ENCODE measurements at places on chromosomes 11 and 22.
A peak's percentile ranks its signal among the peaks of the same experiment; 100 is the strongest.

DNA sequence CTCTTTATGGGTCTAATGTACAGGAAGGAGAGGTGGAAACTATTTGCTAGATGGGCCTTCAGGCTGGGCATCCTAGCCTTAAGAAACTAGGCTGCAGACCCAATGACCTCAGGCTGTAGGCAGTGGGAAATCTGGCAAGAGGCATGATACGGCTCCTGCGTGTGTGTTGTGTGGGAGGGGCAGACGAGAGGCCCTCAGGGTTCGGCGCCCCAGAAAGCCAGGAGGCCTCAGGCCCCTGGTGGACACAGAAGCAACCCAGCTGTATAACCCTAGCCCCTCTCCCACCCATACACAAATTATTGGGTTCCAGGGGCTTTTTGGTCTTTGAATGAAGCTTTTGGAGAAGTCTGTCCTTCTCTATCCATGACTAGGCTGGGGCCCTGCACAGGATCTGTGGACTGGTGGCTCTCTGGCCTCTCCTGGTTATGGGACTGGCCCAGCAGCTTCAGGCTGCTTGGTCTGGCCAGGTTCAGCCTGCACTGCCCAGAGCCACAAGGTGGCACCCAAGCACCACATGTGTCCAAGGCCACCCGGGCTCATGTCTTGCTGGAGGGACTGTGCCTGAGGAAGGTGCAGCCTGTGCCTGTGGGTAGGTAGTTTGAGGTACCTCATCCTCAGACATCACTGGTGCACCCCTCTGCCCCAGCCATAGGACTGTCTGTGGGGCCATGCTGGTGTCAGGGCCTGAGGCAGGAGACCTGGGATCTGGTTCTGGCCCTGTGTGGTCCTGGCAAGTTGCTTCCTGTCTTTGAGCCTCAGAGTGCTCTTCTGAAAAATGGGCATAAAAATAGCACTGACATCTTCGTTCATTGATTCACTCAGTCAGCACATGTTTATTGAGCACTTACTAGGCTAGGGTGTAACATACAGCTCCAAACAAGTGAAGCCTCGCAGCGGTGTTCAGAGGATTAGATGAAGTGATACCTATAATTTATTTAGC, 87.5 kb downstream of the RRM1 start:
- DNase-seq, result peak; percentile 68

DNA sequence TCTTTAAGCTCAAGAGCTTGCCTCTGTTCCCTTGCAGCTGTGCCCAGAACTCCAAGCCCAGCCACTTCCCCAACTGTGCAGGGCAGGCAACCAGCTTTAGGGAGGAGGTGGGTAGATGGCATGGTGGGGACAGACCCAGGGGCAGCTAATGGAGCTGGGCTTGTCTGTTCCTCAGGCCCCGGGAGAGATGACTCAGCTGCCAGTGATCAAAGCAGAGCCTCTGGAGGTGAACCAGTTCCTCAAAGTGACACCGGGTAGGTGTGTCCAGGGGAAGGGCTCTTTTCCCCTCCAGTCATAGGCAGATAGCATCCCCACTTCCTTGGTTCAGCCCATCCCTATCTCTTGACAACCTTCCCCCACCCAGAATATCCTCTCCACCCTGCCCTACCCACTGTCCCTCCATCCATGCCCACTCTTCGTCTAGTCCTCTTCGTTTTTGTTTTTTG, 32.4 kb downstream of the CREB3L1 start:
- no peak for DNase-seq

GRCh38 chr11:104343578-104343977, 179.6 kb upstream of the PDGFD start:
- no peak for DNase-seq

DNA sequence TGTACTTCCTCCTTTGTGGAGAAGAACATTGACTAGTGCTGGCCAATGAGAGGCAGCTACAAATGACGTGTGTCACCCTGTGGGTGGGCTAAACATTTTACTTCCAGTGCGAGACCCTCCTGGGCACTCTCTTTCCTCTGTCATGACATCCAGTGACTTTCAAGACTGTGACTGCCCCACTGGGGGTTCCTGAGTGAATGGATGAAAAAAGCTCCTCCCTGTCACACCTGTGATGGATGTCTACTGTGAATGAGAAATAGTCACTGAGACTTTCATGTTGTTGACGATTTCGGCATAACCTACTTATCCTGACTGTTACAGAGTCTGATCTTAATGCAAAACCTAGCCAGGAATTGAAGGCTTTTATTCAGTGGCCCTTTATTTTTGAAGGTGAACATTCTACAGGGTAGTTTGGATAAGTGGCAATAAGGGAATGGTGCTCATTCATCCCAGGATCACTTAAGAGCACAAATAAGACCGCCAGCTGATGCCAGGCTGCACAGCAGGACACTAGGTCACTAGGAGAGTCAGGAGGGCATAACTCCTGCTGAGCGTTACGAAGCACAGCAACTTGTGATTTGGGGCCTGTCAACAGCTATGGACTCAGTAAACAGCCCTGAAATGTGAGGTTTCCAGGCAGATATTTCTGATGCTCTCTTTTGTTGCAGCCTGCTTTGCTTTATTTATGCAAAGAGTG, 636.6 kb downstream of the NTM start:
- DNase-seq, result no peak

GRCh38 chr11:62613291-62613778, 278 bp downstream of the ROM1 start:
- DNase-seq, result no peak

DNA sequence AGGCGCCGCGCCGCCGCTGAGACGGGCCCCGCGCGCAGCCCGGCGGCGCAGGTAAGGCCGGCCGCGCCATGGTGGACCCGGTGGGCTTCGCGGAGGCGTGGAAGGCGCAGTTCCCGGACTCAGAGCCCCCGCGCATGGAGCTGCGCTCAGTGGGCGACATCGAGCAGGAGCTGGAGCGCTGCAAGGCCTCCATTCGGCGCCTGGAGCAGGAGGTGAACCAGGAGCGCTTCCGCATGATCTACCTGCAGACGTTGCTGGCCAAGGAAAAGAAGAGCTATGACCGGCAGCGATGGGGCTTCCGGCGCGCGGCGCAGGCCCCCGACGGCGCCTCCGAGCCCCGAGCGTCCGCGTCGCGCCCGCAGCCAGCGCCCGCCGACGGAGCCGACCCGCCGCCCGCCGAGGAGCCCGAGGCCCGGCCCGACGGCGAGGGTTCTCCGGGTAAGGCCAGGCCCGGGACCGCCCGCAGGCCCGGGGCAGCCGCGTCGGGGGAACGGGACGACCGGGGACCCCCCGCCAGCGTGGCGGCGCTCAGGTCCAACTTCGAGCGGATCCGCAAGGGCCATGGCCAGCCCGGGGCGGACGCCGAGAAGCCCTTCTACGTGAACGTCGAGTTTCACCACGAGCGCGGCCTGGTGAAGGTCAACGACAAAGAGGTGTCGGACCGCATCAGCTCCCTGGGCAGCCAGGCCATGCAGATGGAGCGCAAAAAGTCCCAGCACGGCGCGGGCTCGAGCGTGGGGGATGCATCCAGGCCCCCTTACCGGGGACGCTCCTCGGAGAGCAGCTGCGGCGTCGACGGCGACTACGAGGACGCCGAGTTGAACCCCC, 798 bp downstream of the BCR start:
- no peak for DNase-seq

DNA sequence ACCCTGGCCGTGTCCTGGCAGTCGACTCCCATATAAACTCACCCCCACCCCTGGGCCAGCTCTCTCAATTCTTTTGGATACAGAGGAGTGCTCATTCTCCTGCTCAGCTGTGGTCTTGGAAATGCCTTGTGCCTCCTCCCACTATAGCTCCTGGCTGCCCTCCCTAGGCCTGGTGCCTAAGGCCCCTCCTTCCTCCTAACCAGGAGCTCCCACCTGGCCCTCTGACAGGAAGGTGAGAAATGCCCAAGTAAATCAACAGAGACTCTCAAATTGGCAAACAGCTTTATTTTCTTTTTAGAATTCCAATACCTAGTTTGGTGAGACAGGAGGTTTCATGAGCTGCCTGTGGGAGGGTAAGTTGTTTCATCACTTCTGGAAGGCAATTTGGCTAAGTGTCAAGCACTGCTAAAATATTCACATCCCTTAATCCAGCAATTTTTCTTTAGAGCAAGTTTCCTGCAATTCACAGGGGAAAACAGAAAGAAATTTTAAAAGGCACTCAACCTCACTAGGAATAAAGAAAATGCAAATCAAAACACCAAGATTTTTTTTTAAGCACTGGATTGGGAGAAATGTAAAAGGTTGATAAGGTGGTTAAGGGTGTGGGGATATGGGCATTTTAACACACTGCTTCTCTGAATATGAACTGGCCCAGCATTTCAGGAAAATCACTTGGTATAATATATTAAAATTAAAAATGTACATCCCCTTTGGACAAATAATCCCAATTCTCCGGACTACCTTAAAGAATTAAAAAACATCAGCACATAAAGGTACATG, 209.7 kb upstream of the ARHGAP20 start:
- DNase-seq, result peak; percentile 31

DNA sequence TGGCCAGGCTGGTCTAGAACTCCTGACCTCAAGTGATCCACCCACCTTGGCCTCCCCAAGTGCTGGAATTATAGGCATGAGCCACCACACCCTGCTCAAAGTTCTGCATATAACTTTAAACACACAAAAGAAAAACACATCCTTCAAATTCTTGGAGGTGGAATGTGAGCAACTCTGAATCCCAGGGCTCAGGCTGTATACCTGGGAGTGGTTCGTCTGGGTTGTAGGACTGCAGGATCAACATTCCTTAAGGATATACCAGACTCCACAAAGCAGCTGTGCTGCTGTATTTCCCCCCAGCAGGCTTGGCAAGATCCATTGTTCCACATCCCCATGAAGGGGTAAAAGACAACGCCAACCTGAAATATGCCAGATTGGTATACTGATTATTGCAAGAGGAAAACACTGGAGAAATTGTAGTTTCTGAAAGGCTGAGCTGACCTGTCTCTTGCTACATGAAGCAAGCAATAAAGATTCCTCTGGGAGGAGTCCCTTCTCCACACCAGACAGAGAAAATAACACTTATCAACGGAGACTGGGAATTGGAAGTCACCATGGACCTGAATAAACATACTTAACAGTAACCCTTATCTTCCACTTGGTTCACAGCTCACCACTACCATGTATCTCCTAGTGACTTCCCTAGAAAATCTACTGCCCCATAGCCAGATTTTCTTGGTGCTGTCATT, 12.2 kb upstream of the RPS3 start:
- DNase-seq, result peak; percentile 55

GRCh38 chr11:20226933-20227332, 66.7 kb upstream of the DBX1 start:
- no peak for DNase-seq

- peak; percentile 37 for DNase-seq
Observed at GRCh38 chr11:7574491-7575130, 60.8 kb downstream of the PPFIBP2 start.

DNA sequence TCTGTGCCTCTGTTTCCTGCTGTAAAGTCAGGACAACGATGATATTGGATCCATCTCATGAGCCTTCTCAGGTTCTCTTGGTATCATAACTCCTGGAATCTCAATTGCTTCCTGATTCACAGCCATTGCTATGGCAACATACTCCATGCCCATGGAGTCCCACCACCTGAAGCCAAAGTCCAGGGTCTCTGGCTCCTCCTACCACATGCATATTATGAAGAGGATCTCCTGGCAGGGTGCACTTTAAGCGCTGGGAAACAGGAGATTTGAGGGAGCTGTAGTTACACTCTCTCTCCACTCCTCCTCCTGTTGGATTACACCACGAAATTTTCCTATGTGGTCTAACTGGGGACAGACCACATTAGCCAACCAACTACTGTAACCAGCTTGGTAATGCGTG, 130.9 kb upstream of the SEZ6L start:
- DNase-seq, result no peak

DNA sequence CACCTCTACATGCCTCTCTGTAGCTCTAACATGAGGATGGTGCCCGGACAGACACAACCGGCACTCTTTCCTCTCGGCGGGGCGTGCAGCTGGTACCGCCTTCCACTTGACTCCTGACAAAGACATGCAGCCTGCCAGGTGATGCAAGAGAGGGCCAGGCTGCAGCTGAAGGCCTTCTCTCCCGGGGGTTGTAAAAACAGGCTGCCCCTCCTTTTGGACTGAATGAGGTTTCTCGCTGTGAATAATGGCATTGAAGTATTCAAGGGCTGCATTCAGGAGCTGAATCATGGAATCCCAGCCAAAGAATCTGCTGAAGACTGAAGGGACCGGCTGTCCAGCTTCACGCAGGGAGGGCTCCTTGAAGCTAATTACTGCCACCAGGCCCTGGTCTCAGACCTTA, 110.9 kb downstream of the GALNT18 start:
- DNase-seq, result no peak

DNA sequence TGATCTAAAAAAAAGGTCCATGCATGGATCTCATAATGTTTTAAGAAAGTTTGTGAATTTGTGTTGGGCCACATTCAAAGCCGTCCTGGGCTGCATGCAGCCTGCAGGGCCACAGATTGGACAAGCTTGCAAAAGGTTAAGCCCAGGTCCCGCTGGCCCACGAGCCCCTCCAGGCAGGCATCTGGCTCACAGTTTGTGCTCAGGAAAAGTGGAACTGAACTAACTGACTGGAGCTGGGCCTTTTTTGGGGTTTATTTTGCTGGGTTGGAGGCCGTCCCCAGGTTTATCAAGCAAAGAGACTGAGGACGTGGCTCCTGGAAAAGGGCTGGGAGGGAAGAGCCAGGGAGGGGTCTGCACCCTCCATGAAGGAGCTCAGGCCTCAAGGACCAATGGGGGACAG, 32.1 kb upstream of the BAIAP2L2 start:
- DNase-seq, result no peak

DNA sequence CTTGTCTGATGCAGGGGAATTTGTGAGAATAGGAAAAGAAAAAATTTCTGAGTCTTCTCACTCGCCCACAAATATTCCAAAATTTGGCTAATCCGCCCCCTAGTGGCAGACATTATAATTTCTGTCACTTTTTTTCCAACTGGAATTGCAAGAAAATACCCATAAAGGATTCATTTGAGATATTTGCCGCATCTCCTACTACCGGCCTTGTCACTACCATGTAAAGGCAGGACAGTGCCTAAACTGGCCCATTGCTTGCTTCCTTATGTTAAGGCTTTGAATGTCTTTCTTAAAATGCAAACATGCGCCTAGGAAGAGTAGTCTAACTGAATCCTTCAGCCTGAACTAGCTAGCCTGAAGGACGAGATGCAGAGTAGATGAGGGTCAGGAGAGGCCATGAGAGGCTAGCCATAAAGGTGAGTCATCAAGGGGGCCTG, 9.3 kb upstream of the CEP295 start:
- peak; percentile 58 for DNase-seq

DNA sequence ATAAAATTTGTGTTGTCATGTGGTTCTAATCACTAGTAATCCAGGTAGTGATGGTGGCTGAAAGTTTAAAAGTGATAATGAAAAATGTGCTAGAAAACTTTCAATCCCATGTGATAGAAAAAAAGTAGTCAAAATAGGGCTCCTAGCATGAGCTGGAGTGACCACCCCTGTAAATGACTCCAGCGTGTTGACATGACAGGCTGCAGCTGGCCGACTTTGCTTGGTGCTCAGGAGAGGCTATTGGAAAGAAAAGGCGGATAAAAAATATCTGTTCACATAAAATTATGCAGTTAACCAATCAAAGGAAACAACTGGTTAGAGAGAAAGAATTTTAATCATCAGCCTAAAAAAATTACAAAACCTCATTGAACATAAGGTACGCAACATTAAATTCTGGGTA, 16.9 kb upstream of the MTCH2 start:
- no peak for DNase-seq

- no peak for DNase-seq
Observed at GRCh38 chr22:49017482-49018329, 810.0 kb downstream of the BRD1 start.
